ENCODE measurements at places on chromosomes 4 and X. TPM values are rescaled to one million over a fixed set of nuclear protein-coding genes. Genes with fewer than 3 reads are reported as not detected.

The MAGEC3 gene
- not detected for total RNA-seq

The CACNA1F gene
- total RNA-seq = not detected

DNA sequence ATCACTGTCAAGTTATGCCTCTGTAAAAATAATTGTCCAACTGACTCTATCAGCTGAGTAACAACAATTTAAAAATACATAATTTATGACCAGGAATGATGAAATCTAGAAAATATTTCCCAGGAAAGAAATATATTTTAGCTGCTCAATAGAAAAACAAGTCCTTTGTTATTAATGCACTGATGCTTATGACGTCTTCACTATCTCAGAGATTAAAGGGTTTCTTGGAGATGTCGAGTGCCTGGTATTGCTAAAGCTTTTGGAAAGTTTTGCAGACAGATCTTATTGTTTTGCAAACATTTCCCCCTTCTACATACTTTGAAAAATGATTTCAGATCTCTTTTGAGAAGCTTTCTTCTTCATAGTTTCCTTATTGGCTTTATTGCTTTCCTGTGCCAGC, 154.6 kb upstream of the RPS6KA3 start:
- no peaks in the 10 kb centered on the region for H3K4me1 ChIP-seq
- H3K27ac ChIP-seq = no peak overlapping the region
- no peak for DNase-seq
- H3K4me3 ChIP-seq = no peak overlapping the region
- H3K36me3 ChIP-seq = no peaks in the 10 kb centered on the region
- H3K27me3 ChIP-seq = no peaks in the 10 kb centered on the region

- H3K27me3 ChIP-seq = no peaks in the 10 kb centered on the region
- H3K36me3 ChIP-seq = no peaks in the 10 kb centered on the region
- peak overlapping the region; percentile 82 for H3K4me3 ChIP-seq
- DNase-seq = no peak
- peak overlapping the region; percentile 97 for H3K27ac ChIP-seq
Observed at GRCh38 chrX:139930916-139931645, 1.8 kb downstream of the ATP11C start.

- no peaks in the 10 kb centered on the region for H3K27me3 ChIP-seq
- no peak for DNase-seq
- H3K4me3 ChIP-seq = no peak overlapping the region
- H3K36me3 ChIP-seq = no peaks in the 10 kb centered on the region
Observed at GRCh38 chr4:119206178-119206577, 6.3 kb upstream of the USP53 start.

DNA sequence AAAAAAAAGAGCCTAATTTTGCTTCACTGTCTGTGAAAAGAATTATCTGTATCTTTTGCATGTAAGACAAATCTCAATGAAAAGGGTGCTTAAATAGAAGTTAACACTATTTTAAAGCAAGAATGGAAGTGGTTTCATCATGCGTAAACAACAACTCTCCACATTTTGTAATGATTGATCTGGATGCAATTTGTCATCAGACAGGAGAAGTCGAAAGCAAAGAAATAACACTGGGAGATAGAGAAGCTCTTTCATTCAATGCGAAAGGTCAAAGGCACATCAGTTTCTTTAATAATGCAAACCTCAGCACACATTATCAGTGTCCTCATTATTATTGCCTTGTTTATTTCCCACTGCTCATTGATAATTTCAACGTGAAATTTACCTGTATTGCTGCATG, 8.8 kb downstream of the KLKB1 start:
- no peak overlapping the region for H3K4me3 ChIP-seq
- no peaks in the 10 kb centered on the region for H3K27me3 ChIP-seq
- no peaks in the 10 kb centered on the region for H3K4me1 ChIP-seq
- no peaks in the 10 kb centered on the region for H3K36me3 ChIP-seq
- DNase-seq = no peak

GRCh38 chr4:142386449-142386848, 459.7 kb downstream of the INPP4B start:
- H3K4me1 ChIP-seq = no peaks in the 10 kb centered on the region
- no peaks in the 10 kb centered on the region for H3K36me3 ChIP-seq
- H3K27ac ChIP-seq = no peak overlapping the region
- H3K27me3 ChIP-seq = no peaks in the 10 kb centered on the region
- no peak for DNase-seq
- H3K4me3 ChIP-seq = no peak overlapping the region

DNA sequence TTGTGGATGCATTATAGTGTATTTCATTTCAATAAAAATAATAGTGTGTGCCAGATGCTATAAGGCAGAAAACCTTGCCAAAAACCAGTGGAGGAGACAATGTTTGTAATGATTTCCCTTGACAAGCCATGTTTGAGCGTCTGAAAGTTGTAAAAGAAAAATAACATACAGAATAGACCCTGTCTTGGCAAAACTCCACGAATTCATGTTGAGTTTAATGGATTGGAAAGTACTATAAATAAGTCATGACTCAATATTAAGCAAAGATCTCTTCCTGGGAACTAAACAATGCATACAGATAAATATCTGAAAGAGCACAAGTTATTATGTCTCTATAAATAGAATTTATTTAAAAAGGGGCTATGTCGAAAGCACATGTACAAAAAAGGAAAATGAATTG, 543.5 kb downstream of the GABRG1 start:
- H3K4me3 ChIP-seq = no peak overlapping the region
- H3K27ac ChIP-seq = no peak overlapping the region
- H3K4me1 ChIP-seq = no peaks in the 10 kb centered on the region
- H3K36me3 ChIP-seq = no peaks in the 10 kb centered on the region
- no peak for DNase-seq

- H3K36me3 ChIP-seq = no peaks in the 10 kb centered on the region
- no peak overlapping the region for H3K4me3 ChIP-seq
- no peaks in the 10 kb centered on the region for H3K27me3 ChIP-seq
- no peak for DNase-seq
- no peak overlapping the region for H3K27ac ChIP-seq
- H3K4me1 ChIP-seq = no peaks in the 10 kb centered on the region
Observed at GRCh38 chrX:45230410-45230809, 29.7 kb upstream of the DIPK2B start.

The COL25A1 gene
- total RNA-seq = 0.06 TPM

- H3K4me1 ChIP-seq = no peaks in the 10 kb centered on the region
- no peak overlapping the region for H3K27ac ChIP-seq
- no peak for DNase-seq
- H3K27me3 ChIP-seq = no peaks in the 10 kb centered on the region
- H3K36me3 ChIP-seq = no peaks in the 10 kb centered on the region
Observed at GRCh38 chrX:81205551-81205950, 3.6 kb downstream of the SH3BGRL start.

The CSAG1 gene
- total RNA-seq = not detected

DNA sequence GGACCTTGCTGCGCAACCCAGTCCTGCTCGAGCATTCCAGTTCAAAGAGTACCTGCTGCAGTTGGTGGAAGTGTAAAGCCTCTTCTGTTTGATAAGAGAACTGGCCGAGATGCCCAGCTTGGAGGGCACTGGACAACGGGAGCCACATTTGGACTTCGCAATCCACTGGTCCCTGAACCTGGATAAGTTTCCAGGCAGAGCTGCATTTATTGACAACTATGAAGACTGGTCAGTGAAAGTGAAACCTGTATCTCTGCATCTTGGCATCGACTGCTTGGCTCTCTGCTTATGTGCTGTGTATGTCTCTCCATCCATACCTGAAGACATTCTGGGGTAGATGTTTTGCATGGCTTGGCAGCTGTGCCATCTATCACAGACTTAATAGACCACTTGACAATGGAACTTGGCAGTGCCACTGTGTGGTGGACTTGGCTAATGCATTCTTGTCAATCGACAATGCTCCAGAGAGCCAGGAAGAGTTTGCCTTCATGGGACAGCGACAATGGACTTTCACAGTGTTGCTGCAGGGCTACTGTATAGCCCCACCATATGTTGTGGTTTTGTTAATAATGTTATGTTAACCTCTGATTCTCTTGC, 43.5 kb upstream of the ZBTB33 start:
- H3K36me3 ChIP-seq = no peaks in the 10 kb centered on the region
- H3K4me1 ChIP-seq = no peaks in the 10 kb centered on the region

- DNase-seq = no peak
- peaks cover 7% of the 10 kb centered on the region for H3K4me1 ChIP-seq
- H3K27ac ChIP-seq = peak overlapping the region; percentile 100
- H3K4me3 ChIP-seq = peak overlapping the region; percentile 92
- no peaks in the 10 kb centered on the region for H3K27me3 ChIP-seq
Observed at GRCh38 chr4:39637586-39638353, 895 bp downstream of the SMIM14 start.

GRCh38 chr4:143399113-143399949, 62.7 kb downstream of the GAB1 start:
- no peaks in the 10 kb centered on the region for H3K36me3 ChIP-seq
- no peak overlapping the region for H3K4me3 ChIP-seq
- H3K27ac ChIP-seq = no peak overlapping the region
- no peak for DNase-seq
- H3K27me3 ChIP-seq = no peaks in the 10 kb centered on the region

The TRAM1L1 gene
- total RNA-seq = 0.59 TPM

DNA sequence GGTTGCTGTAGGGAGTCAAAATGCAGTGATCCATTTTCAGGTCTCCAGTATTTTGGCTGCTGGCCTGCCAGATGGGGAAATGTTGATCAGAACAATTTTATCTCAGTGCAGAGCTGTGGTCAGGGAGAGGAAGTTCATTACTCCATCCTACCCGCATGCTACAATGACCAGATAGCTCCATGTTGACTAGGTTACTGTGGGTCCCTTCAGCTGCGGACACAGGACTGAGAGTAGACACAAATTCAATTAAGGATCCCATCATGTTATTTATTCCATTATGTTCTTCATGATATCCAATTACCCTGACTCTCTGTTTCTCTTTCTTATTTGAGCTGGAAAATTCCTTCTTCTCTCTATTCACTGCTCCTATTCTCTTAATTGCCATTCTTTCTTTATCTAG, 16.3 kb downstream of the SYNPO2 start:
- no peak for DNase-seq
- peak overlapping the region; percentile 83 for H3K27ac ChIP-seq
- no peak overlapping the region for H3K4me3 ChIP-seq
- no peaks in the 10 kb centered on the region for H3K27me3 ChIP-seq

The TCEAL2 gene
- 0.57 TPM for total RNA-seq

The MAOA gene
- 78.8 TPM for total RNA-seq

DNA sequence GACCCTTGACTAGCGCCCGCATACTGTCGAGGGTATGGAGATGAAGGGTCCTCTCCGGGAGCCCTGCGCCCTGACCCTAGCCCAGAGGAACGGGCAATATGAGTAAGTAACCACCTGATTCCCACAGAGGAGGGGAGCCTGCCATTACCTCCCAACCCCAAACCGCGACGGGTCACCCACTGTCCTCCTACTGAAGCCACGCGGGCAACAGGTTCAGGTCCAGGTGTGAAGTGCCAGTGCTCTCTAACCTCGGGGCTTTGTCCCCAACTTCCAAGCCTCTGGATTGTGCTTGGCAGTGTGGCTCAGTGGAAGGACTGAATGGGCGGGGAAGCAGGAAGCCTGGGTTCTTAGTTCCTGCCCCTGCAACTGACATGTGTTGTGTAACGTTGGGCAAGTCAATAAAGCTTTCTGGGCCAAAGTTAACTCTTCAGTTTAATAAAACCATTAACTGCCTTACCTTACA, 694 bp downstream of the OCRL start:
- peak overlapping the region; percentile 86 for H3K27ac ChIP-seq
- DNase-seq = no peak
- no peaks in the 10 kb centered on the region for H3K4me1 ChIP-seq
- no peaks in the 10 kb centered on the region for H3K36me3 ChIP-seq
- peak overlapping the region; percentile 61 for H3K4me3 ChIP-seq
- no peaks in the 10 kb centered on the region for H3K27me3 ChIP-seq

- DNase-seq = no peak
- no peaks in the 10 kb centered on the region for H3K36me3 ChIP-seq
- no peak overlapping the region for H3K4me3 ChIP-seq
- no peak overlapping the region for H3K27ac ChIP-seq
- peaks cover 22% of the 10 kb centered on the region for H3K4me1 ChIP-seq
Observed at GRCh38 chr4:185637163-185637875, 102.0 kb upstream of the PDLIM3 start.

DNA sequence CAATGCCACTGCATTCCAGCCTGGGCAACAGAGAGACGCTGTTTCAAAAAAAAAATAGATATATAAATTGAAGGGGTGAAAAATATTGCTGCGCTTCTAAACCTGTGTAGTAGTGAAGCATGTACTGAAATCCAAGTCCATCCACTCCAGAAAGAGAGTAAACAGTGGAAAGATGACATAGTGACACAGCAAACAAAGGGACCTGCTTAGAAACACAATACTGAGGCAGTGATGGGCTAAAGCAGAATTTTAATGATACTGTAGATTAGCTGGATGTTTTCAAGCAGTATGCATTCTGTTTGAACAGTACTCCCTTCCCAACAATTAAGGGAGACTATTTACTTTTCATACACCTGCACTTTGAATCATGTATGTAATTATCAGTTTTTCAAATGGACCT, 42.5 kb downstream of the TFDP3 start:
- H3K36me3 ChIP-seq = no peaks in the 10 kb centered on the region
- H3K4me3 ChIP-seq = no peak overlapping the region
- H3K27me3 ChIP-seq = no peaks in the 10 kb centered on the region
- no peaks in the 10 kb centered on the region for H3K4me1 ChIP-seq
- H3K27ac ChIP-seq = no peak overlapping the region
- DNase-seq = no peak

- H3K36me3 ChIP-seq = no peaks in the 10 kb centered on the region
- H3K27me3 ChIP-seq = no peaks in the 10 kb centered on the region
- H3K4me3 ChIP-seq = no peak overlapping the region
- no peak overlapping the region for H3K27ac ChIP-seq
- DNase-seq = no peak
Observed at GRCh38 chr4:147942729-147943128, 210.8 kb downstream of the ARHGAP10 start.

The USP11 gene
- total RNA-seq = 19.6 TPM

DNA sequence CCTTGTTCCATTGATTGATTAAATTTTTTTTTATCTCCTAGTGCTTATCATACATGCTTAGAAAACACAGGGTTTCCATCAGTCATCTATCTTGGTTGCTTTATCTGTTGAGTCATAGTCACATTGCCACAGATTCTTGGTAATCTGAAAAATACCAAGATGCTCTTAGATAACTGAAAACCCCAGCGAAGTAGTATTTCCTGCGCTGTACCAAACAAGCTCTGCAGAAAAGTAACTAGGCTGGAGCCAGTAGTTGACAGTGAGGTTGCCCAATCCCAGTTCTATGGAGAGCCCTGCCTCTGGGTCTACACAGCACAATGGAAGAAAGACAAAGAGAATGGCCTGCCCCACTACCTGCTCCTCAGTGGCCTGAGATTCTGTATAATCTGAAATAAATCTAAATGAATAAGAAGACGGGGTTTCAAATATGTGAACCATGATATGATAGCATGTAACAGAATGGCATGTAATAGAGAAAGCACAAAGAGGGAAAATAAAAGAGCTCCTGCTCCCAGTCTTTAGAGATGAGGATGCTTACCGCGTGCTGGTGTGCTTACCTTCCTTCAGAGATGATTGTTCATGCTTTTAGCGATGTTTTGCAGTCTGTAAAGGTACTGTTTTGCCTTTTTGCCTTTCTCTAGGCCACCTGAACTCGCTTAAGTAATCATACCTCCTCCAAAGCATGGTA, 55.3 kb upstream of the RAPGEF2 start:
- no peaks in the 10 kb centered on the region for H3K36me3 ChIP-seq
- H3K4me3 ChIP-seq = no peak overlapping the region
- no peaks in the 10 kb centered on the region for H3K27me3 ChIP-seq
- no peak for DNase-seq
- H3K27ac ChIP-seq = no peak overlapping the region
- peaks cover 8% of the 10 kb centered on the region for H3K4me1 ChIP-seq
